Osteocyte (in vitro differentiated cells): ENCODE measurements at places on chromosomes 4 and X.

GRCh38 chr4:38920186-38920585 is 52.6 kb downstream of the FAM114A1 start:
- no peak for DNase-seq

DNA sequence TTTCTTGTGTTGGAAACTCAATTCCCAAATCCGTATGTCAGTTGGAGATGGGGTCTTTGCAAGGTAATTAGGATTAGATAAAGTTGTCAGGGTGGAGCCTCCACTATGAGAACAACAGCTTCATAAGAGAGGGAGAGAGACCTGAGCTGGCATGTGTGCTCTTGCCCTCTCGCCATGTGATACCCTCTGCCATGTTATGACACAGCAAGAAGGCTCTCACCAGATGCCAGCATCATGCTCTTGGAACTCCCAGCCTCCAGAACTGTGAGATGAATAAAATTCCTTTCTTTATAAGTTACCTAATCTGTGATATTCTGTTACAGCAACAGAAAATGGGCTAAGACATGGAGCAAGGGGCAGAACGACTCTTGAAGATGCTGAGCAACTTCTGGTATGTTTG is 201.9 kb upstream of the BOD1L1 start:
- no peak for DNase-seq

DNA sequence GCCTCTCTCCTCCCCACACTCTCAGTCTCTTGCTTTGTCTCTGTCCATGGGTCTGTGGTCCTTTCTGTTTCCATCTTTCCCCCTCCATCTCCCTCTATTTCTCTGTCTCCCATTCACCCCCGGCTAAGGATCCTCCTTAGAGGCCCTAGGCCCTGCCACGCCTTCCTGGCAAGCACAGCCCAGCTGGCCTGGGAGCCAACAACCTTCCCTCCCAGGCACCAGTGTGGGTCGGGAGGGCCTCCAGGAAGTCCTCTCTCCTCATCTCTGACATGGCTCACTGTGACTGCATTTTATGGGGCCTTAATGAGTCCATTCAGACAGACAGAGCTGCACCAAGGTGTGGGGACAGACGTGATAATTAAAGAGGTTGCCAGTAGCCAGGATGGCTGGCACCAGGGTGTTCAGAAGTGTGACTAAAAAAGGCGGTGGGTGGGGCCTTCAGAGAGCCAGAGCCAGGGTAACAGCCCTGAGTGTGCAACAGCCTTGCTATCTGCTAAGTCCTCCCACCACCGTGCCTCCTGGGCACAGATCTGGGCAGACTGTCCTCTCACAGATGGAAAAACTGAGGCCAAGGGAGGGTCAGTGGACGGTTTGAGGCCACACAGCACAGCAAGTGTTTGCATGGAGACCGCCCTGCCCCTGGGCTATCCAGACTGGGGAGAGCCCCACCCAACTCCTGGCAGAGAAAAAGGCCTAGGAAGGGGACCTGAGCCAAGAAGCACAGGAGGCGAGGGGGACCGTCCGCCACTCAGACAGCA is 31.5 kb downstream of the BLOC1S4 start:
- no peak for DNase-seq

- DNase-seq = no peak
Measured at GRCh38 chr4:109094056-109094455, 208.4 kb downstream of the COL25A1 start.

GRCh38 chr4:5795580-5795979 is 84.6 kb downstream of the EVC start:
- no peak for DNase-seq

GRCh38 chr4:42673082-42673425 is 16.1 kb upstream of the ATP8A1 start:
- no peak for DNase-seq

- DNase-seq = no peak
Measured at GRCh38 chrX:1589356-1590130, 1.9 kb upstream of the AKAP17A start.

DNA sequence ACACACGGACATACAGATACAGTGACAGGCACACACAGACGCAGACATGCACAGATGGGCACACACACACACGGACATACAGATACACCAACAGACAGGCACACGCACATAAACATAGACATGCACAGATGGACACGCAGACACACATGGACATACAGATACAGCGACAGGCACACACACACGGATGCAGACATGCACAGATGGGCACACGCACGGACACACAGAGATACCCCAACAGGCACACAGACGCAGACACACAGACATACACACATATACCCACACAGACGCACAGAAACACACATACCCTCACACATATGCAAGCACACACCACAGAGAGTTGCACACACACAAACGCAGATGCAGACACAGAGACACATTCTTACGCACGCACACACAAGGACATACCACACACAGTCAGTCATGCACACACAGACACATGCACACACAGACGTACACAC is 24.4 kb upstream of the SLC25A6 start:
- no peak for DNase-seq

DNA sequence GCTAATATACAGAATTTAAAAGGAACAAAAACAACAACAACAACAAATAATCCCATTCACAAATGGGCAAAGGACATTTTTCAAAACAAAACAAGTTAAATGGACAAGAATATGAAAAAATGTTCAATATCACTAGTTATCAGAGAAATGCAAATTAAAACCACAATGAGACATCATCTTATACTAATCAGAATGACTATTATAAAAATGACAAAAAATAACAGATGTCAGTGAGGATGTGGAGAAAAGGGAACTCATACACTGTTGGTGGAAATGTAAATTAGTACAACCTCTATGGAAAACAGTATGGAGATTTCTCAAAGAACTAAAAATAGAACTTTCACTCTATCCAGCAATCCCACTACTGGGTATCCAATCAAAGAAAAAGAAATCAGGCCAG is 92.6 kb downstream of the KIT start:
- DNase-seq = no peak
